ENCODE measurements at places on chromosomes 5 and 9. TPM values are rescaled to one million over a fixed set of nuclear protein-coding genes. Genes with fewer than 3 reads are reported as not detected.

POLK gene
- polyA plus RNA-seq, result 4.6 TPM

SLC46A2 gene
- polyA plus RNA-seq, result not detected

PRUNE2 gene
- polyA plus RNA-seq, result 15.8 TPM

BRINP1 gene
- polyA plus RNA-seq, result 0.04 TPM

PTGER4 gene
- polyA plus RNA-seq, result 35.9 TPM

PCDH12 gene
- polyA plus RNA-seq, result 5.5 TPM

ADAMTS16 gene
- not detected for polyA plus RNA-seq

SV2C gene
- not detected for polyA plus RNA-seq

TAS2R1 gene
- polyA plus RNA-seq, result not detected

TRPM3 gene
- polyA plus RNA-seq, result 0.17 TPM

PCDHA9 gene
- 0.03 TPM for polyA plus RNA-seq

CCL27 gene
- not detected for polyA plus RNA-seq

PTGR1 gene
- 70.3 TPM for polyA plus RNA-seq

PCDHGB6 gene
- polyA plus RNA-seq, result 2.3 TPM

Measured in endothelial cell of umbilical vein (primary cell).